ENCODE measurements at places on chromosomes 3 and 15. TPM values are rescaled to one million over a fixed set of nuclear protein-coding genes. Genes with fewer than 3 reads are reported as not detected.

B3GALNT1 gene
- total RNA-seq, result 0.40 TPM

DNA sequence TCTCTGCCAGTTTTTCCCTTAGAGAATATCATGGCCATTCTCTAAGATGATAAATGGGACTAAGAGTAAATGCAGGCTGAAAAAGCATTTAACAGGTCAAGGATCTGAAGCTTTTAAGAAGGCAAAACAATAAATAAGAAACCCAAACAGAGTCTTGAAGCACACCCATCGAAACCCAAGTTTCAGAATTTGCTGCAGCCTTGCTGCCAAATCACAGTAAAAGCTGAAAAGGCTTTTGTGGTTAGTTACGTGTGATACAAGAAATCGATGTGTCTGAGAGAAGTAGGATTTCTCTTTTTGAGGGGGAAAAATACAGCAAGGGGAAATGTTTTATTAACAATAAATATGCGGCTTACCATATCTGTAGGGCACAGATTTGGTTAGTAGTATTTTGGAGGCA is 92.0 kb downstream of the IGF1R start:
- H3K4me3 ChIP-seq, result no peak overlapping the region
- no peaks in the 10 kb centered on the region for H3K36me3 ChIP-seq
- no peaks in the 10 kb centered on the region for H3K4me1 ChIP-seq
- no peaks in the 10 kb centered on the region for H3K27me3 ChIP-seq

DNA sequence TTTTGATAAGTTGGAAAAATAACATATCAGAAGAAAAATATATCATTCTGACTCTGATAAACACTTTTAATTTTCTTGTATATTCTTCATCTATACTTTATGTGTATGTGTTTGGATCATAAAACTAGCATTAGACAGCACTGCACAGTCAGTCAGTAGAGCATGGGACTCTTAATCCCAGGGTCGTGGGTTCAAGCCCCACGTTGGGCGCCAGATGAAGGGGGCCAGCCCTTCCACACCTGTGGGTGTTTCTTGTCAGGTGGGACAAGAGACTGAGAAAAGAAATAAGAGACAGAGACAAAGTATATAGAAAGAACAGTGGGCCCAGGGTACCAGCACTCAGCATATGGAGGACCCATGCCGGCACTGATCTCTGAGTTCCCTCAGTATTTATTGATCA is 546.0 kb upstream of the NR2F2 start:
- H3K27ac ChIP-seq, result no peak overlapping the region
- no peak for DNase-seq
- H3K36me3 ChIP-seq, result no peaks in the 10 kb centered on the region
- H3K27me3 ChIP-seq, result no peaks in the 10 kb centered on the region

DNA sequence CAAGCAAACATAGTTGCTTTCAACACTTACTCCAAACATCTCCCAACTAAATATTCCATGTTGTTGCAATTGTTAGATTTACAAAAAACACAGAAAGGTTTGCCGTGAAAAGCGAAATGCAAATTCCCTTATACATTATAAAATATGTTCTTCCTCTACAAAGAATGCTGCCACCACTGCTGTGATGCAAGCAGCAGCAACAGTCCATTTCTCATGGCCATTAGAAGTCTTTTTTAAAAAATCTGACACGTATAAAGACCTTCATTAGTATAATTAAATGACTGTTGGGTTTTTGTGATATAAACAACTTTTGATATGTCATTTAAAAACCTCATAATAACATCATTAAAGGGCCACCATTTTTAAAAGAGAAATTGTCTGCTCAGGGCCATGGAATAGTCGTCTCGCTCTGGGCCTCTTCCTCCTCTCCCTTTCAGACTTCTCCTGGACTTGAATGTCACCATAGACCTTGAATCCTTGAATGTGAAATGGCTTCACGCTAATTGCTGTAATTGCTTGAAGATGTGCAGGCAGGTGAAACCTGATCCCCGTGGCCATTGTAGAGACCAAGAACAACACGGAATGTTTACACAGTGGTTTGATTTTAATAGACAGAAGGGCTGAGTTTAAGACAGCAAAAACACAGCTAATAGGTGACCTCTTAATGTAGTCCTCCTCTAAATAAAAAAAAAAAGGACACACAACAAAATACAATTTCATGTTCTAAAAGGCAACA is 450.4 kb downstream of the FOXP1 start:
- H3K27me3 ChIP-seq, result no peaks in the 10 kb centered on the region
- peaks cover 63% of the 10 kb centered on the region for H3K4me1 ChIP-seq
- H3K4me3 ChIP-seq, result no peak overlapping the region
- H3K27ac ChIP-seq, result peak overlapping the region; percentile 92
- DNase-seq, result no peak

TRMT10C gene
- 28.9 TPM for total RNA-seq

GRCh38 chr15:33099739-33100138 is 94.8 kb downstream of the FMN1 start:
- H3K4me3 ChIP-seq, result no peak overlapping the region
- DNase-seq, result no peak
- no peaks in the 10 kb centered on the region for H3K4me1 ChIP-seq
- no peak overlapping the region for H3K27ac ChIP-seq
- H3K27me3 ChIP-seq, result no peaks in the 10 kb centered on the region

GRCh38 chr3:196214783-196215441 is 1.4 kb upstream of the SLC51A start:
- peaks cover 37% of the 10 kb centered on the region for H3K4me1 ChIP-seq
- no peak overlapping the region for H3K27ac ChIP-seq
- no peak overlapping the region for H3K4me3 ChIP-seq
- H3K27me3 ChIP-seq, result no peaks in the 10 kb centered on the region

DNA sequence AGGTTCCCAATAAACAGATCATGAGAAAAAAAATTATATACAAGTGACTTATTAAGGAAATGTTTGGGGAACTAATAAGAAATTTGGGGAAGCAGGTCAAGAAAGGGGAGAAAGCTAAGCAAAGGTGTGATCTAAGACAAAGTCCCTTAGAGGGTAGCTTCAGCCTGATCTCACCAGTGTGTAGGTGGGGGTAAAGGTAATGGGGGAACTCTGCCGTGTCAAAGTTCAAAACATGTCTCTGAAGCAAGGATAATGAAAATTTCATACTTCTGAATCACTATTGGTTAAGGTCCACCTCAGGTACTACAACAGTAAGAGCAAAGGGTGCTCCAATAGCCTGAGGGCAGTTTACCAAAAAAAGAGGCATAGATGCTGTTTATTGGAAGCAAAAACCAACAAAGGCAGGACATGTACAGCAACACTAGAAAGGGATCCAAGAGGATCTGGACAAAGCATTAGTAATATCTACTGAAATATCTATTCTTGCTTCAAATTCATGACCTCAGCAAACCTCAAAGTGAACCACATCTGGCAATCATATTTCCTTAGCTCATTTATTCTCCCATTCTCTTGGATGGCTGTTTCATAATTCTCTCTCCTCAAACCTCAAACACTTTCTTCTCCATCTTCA is 6.9 kb downstream of the ACAD11 start:
- H3K4me3 ChIP-seq, result no peak overlapping the region
- no peak for DNase-seq
- H3K27ac ChIP-seq, result no peak overlapping the region
- H3K27me3 ChIP-seq, result no peaks in the 10 kb centered on the region
- H3K36me3 ChIP-seq, result no peaks in the 10 kb centered on the region

TRIM42 gene
- total RNA-seq, result not detected

TM4SF1 gene
- total RNA-seq, result 15.2 TPM

COL6A6 gene
- total RNA-seq, result not detected

DNA sequence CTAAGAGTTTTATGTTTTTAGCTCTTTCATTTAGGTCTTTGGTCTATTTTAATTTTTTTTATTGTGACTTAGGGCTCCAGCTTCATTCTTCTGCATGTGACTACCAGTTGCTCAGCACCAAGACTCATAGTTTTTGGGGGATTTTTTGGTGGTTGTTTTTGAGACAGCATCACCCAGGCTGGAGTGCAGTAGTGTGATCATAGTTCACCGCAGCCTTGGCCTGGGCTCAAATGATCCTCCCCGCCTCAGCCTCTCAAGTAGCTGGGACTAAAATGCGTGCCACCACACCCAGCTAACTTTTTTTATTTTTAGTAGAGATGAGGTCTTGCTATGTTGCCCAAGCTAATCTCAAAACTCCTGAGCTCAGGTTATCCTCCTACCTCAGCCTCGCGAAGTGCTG is 19.4 kb downstream of the CDV3 start:
- H3K4me1 ChIP-seq, result no peaks in the 10 kb centered on the region
- no peaks in the 10 kb centered on the region for H3K27me3 ChIP-seq
- H3K4me3 ChIP-seq, result no peak overlapping the region
- DNase-seq, result no peak
- H3K36me3 ChIP-seq, result no peaks in the 10 kb centered on the region

PROS1 gene
- total RNA-seq, result 9.3 TPM

DNA sequence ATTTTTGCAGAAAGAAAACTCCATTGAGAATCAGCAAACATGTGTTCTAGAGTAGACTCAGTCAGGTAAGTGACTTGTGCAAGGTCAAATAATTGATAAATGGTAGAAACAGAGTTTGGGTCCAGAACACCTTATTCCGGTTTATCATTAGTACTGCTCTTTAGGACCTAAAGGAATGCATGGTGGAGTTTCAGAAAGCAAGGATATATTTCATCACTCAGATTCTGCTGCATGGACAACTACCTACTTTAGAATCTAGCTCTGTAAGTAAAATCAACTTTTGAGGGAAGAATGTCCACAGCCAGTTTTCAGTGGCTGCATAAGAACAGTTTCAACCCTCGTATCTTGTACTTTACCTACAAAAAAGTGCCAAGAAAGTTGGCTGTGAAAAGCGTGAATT is 43.6 kb downstream of the TIMP4 start:
- H3K36me3 ChIP-seq, result no peaks in the 10 kb centered on the region
- no peak overlapping the region for H3K27ac ChIP-seq
- no peaks in the 10 kb centered on the region for H3K27me3 ChIP-seq
- H3K4me3 ChIP-seq, result no peak overlapping the region
- no peaks in the 10 kb centered on the region for H3K4me1 ChIP-seq
- no peak for DNase-seq

- no peak overlapping the region for H3K27ac ChIP-seq
- H3K36me3 ChIP-seq, result no peaks in the 10 kb centered on the region
- H3K27me3 ChIP-seq, result no peaks in the 10 kb centered on the region
Observed at GRCh38 chr3:65669163-65669875, 369.4 kb downstream of the MAGI1 start.

GRCh38 chr3:100158918-100159330 is 44.6 kb upstream of the FILIP1L start:
- H3K4me3 ChIP-seq, result no peak overlapping the region
- no peak overlapping the region for H3K27ac ChIP-seq
- H3K4me1 ChIP-seq, result no peaks in the 10 kb centered on the region
- H3K27me3 ChIP-seq, result no peaks in the 10 kb centered on the region
- no peak for DNase-seq
- H3K36me3 ChIP-seq, result no peaks in the 10 kb centered on the region

NEIL1 gene
- 115 TPM for total RNA-seq

DNA sequence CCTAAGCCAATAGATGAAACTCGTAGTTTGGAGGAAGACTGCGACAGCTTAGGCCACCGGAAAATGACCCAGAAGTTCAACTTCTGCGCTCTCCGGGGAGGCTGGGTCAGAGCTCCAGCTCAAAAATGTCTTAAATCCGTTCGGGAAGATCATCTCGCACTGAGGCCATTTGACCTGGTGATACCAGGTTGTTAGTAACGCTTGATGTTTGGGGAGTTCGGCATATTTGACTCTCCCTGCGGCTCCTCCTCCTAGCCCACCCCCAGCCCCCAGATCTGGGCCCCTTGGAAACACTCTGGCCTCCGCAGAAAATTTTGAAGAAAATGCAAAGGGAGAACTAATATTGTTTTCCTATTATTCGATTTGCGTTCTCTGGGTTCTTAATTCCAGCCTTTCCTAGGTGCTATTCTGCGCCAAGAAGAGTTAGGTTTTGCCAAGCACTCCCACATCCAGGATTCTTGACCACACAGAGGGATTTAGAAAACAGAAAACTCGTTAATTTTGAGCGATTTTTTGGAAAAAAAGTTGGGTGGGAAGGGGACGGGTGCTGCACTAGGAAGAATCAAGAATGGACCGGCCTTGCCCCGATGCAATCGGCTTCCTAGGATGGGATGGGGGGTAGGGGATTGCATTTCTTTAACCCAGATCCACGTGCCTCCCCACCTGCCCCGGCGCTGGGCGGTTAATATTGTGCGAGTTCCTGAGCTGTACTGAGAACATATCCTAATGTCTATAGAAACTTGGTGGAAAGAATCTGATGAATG is 50.0 kb downstream of the ZIC4 start:
- no peak overlapping the region for H3K4me3 ChIP-seq
- no peak for DNase-seq
- H3K36me3 ChIP-seq, result no peaks in the 10 kb centered on the region
- peaks cover 41% of the 10 kb centered on the region for H3K27me3 ChIP-seq

DNA sequence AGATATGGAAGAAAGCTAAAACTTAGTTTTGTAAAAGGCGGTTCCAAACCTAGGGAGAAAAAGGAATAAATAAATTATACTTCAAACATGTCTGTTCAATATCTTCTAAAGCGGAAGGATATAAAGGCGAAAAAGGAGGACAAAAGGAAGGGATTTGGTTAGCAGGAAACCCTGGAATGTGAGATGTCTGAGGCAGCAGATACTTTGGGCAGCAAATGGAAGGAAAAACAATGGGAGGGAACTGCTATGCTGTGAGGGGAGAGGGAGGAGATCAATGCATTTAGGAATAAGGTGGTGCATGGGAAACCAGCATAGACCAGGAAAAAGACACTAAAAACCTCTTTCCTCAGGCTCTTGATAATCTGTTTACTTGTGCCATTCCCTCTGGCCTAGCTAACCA is 120.8 kb downstream of the DNAH12 start:
- H3K36me3 ChIP-seq, result no peaks in the 10 kb centered on the region
- no peak overlapping the region for H3K27ac ChIP-seq
- no peak for DNase-seq
- no peak overlapping the region for H3K4me3 ChIP-seq
- H3K4me1 ChIP-seq, result no peaks in the 10 kb centered on the region
- H3K27me3 ChIP-seq, result no peaks in the 10 kb centered on the region

GRCh38 chr15:45149060-45149459 is 19.3 kb downstream of the DUOX1 start:
- H3K4me3 ChIP-seq, result no peak overlapping the region
- H3K36me3 ChIP-seq, result no peaks in the 10 kb centered on the region
- H3K27me3 ChIP-seq, result no peaks in the 10 kb centered on the region
- no peaks in the 10 kb centered on the region for H3K4me1 ChIP-seq
